ENCODE measurements at places on chromosomes 13 and 19.

DNA sequence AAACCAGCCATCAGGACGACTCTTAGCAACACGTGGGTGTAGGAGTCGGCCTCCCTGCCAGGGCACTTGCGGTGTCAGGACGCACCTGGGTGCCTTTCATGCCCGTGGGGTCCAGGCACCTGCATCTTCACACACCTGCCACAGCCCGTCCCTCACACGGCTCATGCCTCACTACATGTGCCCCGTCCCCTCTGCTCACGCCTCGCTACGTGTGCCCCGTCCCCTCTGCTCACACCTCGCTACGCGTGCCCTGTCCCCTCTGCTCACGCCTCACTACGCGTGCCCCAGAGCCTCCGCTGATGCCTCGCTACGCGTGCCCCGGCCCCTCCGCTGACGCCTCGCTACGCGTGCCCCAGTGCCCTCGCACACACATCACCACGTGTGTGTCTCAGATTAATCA lies 58.0 kb upstream of the F7 start:
- DNase-seq, result no peak

DNA sequence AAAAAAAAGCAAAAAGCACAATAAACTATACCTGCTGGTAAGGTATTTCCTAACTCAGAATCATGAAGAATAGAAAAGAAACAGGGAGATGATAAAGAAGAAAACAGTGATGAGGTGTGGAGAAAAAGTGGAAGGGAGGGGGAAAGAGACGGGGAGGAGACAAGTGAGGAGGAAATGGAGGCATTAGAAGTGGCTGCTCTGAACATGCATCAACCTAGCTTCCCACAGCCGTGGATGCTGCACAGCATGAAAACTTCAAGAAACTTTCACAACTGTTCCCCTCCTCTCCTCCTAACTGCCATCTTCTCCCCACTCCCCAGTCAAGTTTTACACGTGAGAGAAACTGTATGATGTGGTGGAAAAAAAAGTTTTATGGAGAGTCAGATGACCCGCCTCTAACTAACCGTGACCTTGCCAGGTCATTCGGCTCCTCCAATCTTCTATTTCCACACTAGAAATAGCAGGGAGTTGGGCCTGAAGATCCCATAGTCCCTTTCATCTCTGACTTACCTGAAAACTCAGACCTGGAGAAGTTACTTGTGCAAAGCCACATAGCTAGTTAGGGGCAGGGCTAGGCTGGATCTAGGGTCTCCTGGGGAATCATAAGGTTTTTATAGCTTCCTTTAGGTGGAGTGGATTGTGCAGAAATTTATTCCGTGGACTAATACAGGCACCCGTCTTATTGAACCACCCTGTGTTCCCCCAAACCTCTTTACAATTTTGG lies 461.9 kb downstream of the KLF5 start:
- no peak for DNase-seq

- peak; percentile 31 for DNase-seq
Observed at GRCh38 chr19:40702337-40703012, 12.0 kb upstream of the NUMBL start.

- peak; percentile 23 for DNase-seq
Observed at GRCh38 chr19:18657590-18658365, 20.9 kb downstream of the KLHL26 start.

DNA sequence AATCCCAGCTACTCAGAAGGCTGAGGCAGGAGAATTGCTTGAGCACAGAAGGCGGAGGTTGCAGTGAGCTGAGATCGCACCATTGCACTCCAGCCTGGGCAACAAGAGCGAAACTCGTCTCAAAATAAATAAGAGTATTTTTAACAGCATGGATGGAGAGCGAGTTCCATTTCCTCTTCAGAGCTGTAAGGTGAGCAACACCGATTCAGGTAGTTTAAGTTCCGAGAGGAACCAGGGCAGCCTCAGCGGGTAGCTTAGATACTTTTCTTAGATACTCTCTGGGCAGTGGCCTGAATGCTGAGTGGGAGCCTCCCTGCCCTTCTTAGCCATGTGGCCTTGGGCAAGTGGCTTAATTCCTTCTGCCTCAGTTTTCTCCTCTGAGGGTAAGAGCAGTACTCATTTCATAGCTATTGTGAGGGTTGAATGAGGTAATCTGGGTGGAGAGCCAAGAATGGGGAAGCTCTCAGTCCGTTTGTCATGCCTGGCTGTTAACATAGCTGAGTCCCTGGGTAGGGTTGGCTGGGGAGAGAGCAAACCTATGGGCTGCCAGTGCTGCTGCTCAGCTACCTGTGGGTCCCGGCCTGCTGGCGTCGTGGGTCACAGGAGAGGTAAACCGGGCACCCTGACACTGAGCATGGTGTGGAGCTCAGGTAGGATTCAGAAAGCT lies 4.1 kb downstream of the ATP11A start:
- DNase-seq, result no peak

DNA sequence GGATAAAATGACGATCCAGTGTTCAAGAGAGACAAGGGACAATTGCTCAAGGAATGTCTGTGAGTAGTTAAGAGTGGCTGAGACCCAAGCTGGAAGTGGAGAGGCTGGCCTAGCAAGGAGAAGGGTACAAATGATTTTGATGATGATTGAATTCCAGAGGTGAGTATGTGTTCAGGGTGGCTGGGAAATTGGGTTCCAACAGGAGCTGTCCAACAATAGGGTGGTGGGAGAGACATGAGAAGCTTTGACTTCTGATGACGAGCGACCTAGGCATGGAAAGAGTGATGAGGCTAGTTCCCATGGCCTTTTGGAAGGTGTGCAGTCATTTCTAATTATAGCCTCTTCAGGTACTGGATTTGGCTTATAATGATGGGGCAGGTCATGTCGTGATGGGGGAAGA lies 29.1 kb upstream of the DCLK1 start:
- no peak for DNase-seq

DNA sequence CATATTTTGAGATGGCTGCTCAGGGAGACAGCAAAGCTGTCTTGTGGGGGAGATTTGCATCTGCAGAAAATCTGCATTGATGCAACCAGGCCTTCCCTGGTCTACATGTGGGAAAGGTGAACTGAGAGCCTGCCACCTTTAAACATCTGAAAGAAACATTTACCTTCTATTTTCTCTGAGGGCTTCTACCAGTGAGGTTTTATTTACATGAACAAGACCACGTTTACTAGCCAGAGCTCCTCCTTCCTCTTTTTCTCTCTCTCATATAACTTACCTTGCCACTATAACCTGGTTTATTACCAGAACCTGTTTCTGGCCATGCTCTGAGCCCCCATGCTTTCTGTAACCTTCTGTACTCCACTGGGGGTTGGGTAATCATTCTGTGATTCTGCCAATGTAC lies 14.4 kb upstream of the RUBCNL start:
- DNase-seq, result no peak

DNA sequence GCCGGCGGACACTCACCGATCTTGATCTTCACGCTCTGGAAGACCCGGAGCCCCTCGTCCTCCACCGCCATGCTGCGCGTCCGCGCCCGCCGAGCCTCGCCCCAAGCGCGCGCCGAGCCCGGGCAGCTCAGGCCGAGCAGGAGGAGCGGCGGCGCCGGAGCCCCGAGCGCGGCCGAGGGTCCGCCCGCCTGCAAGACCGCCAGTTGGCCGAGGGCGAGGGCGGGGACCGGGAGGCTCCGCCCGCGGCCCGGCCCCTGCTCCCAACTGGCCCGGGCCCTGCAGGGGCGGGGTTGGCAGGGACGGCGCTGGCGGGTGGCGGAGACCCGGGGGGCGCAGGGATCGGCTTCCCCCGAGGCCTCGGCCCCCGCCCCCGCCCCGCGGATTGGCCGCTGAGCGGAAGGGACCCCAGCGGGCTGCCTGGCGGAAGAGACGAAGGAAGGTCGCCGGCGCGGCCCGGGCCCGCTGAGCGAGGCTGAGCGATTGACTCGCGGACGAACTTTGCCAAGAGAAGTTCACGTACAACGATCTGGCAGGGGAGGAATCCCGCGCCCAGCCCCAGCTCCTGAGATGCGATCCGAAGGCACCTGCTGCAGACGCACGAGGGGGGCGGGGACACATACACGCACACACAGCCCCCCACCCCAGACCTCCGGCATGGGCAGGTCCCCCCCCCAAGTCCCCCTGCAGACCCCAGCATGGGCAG lies at the start of gene RASA3:
RASA3 (minus strand) TSS at position 205 of the 703 bp plus-strand sequence; CDS start at position 71, 134 bp downstream.
- no peak for DNase-seq

GRCh38 chr13:109274188-109274821 lies 512.1 kb downstream of the IRS2 start:
- DNase-seq, result no peak

GRCh38 chr13:33575378-33575777 lies 242.6 kb upstream of the RFC3 start:
- DNase-seq, result no peak

GRCh38 chr13:32409001-32409313 lies 19.0 kb downstream of the N4BP2L1 start:
- DNase-seq, result no peak

- no peak for DNase-seq
Observed at GRCh38 chr13:34356686-34357434, 538.9 kb downstream of the RFC3 start.

DNA sequence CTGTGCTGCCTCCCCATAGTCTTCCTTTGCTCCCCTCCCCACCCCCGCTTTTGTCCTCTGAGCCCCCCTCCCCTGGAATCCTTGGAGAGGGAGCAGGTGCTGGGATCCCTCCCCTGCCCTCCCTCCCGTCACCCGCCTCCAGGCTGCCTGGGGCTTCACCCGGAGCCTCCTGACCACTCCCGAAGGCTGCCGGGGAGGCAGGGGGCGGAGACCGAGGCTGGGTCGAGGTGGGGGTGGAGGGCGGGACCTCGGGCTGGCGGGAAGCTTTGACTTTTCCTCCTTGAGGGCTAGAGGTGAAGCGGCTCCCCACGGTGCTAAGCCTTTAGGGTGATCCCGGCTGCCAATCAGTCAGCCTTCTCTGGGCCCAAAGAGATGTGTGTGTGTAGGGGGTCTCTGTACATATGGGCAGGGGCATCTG lies 1.5 kb downstream of the KMT5C start:
- DNase-seq, result no peak

DNA sequence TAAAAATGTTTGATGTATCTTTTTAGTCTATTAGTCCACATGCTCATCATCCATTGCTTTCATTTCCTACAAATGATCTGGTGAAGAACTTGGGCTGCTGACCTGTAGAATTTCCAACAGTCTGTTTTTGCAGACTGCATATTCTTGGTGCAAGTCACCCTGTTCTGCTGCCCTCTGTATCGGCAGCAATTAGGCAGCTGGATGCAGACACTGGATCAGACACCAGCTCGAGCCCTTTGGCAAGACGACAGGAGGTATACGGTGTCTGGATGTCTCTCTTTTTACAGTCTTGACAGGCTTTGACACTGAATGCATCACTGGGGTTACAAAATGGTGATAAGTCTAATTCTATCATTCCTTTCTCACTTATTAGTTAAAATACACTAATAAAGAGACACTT lies 21.8 kb downstream of the MTRF1 start:
- DNase-seq, result no peak

- no peak for DNase-seq
Observed at GRCh38 chr13:43107780-43108179, 84.4 kb downstream of the DNAJC15 start.

DNA sequence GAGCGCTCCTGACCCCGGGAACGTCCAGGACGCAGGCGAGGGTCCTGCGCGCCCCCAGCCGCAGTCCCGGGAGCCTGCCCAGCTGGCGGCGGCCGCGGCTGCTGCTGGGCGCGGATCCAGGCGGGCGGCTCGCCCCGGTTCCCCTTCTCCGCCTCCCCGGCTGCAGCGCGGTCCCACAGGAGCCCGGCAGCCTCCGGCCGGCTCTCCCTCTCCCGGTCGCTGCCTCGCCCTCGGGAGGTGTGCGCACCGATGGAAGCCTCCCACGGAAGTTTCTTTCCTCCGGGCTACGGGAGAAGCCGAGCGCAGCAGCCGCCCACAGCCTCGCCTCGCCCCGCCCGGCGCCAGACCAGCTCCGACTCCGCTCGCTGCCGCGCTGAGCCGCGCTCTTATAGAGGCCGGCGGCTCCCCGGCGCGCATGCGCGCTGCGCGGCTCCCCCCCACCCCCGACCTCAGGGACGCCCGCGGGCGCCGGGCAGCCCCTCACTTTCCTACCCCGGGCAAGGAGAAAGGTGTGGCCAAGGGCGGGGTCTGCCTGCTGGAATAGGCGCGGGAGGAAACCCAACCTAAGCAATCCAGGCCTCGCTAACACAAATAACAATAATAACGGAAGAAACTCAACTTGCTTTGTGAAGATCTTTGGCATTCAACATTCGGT lies at the start of gene SHISA2:
SHISA2 (minus strand) TSS at position 360 of the 655 bp plus-strand sequence. CDS start 1,041 bp downstream, outside the sequence.
- no peak for DNase-seq

DNA sequence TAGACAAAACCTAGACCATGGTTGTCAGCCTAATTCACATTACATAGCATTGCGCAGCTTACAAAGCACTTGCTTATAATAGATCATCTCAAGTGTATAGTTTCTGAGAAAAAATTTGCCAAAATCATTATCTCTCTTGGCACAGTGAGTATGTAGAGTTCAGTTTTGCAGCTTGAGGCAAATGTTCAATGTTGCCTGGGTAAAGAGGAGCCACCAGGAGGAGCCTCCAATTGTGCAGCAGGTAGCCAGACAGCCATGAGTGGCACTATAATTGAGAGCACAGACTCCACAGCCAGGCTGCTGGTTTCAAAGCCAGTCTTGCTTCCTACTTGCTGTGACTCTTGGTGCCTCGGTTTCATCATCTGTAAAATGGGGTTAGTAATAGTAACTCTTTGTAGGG lies 24.0 kb upstream of the OLFM4 start:
- no peak for DNase-seq

DNA sequence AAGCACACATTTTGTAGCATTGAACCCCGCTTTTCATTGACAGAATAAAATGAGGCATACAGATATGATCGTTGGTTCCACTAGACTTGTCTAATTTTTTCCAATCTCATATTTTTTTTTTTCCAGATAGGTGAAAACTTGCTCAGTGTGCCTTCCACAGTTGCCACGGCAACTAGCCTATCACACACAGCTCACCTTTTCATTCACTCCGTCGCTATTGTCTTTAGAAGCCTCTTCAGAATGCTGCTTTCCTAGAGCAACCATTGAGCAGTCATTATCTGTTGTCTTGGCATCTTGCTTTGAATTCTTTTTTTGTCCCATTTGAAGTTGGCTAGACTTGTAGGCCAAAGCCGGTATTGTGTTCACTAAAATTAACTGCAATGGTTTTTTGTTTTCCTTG lies 37.7 kb upstream of the ESD start:
- no peak for DNase-seq
